Panc1 (cell line): ENCODE measurements at places on chromosomes 5 and 9. TPM values are rescaled to one million over a fixed set of nuclear protein-coding genes. Genes with fewer than 3 reads are reported as not detected.

- DNase-seq = no peak
- H3K4me3 ChIP-seq = no peak overlapping the region
- H3K27ac ChIP-seq = no peak overlapping the region
- H3K27me3 ChIP-seq = no peaks in the 10 kb centered on the region
- no peaks in the 10 kb centered on the region for H3K36me3 ChIP-seq
- no peaks in the 10 kb centered on the region for H3K4me1 ChIP-seq
These were observed 25.3 kb downstream of the ARSB start for GRCh38 chr5:78959767-78960166.

DNA sequence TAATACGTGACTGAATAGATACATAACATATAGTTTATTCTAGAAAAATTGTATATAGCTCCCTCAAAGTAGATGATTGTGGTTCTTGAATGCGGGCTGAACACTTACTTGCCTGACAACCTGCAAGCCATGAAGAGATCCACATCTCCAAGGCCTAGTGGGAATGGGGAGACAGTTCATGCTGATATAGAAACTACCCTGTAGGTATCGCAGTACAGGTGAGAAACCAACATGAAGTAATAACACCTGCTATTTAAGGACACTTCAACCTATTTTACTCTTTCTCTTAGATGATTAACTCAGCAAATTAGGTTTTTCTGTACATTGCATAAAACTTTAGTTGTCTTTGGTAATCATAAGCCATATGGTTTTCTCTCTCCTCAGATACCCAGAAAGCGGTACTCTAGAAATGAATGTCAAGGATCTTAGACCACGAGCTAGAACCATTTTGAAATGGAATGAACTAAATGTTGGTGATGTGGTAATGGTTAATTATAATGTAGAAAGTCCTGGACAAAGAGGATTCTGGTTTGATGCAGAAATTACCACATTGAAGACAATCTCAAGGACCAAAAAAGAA, 47.3 kb downstream of the UHRF2 start:
- H3K36me3 ChIP-seq = no peaks in the 10 kb centered on the region
- DNase-seq = no peak
- H3K27ac ChIP-seq = no peak overlapping the region
- no peak overlapping the region for H3K4me3 ChIP-seq

GRCh38 chr5:206927-207536, 10.9 kb downstream of the CCDC127 start:
- H3K36me3 ChIP-seq = no peaks in the 10 kb centered on the region
- DNase-seq = no peak
- H3K27ac ChIP-seq = no peak overlapping the region
- H3K4me1 ChIP-seq = peaks cover 27% of the 10 kb centered on the region

DNA sequence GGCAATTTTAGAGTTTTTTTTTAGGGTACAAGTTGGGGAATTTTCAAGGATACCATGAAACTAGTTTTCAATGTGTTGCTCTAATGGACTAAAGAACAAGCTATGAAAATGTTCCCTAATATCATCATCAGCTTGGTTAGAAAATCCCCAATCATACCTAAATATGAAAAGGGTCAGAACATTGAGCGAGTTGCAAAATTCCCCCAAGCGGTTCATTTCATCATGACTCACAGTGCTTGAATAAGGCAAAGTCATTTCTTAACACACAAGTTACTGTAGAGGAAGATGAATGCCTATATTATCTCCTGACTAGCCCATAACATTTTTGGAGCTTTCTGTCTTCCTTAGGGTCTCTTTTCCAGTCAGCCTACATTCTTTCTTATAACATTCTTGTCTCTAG, 62.7 kb downstream of the ST8SIA4 start:
- H3K4me3 ChIP-seq = no peak overlapping the region
- no peaks in the 10 kb centered on the region for H3K4me1 ChIP-seq
- no peaks in the 10 kb centered on the region for H3K36me3 ChIP-seq

LCP2 gene
- 0.36 TPM for total RNA-seq

LMBRD2 gene
- total RNA-seq = 7.1 TPM
